ENCODE measurements at places on chromosomes 16 and 17.

DNA sequence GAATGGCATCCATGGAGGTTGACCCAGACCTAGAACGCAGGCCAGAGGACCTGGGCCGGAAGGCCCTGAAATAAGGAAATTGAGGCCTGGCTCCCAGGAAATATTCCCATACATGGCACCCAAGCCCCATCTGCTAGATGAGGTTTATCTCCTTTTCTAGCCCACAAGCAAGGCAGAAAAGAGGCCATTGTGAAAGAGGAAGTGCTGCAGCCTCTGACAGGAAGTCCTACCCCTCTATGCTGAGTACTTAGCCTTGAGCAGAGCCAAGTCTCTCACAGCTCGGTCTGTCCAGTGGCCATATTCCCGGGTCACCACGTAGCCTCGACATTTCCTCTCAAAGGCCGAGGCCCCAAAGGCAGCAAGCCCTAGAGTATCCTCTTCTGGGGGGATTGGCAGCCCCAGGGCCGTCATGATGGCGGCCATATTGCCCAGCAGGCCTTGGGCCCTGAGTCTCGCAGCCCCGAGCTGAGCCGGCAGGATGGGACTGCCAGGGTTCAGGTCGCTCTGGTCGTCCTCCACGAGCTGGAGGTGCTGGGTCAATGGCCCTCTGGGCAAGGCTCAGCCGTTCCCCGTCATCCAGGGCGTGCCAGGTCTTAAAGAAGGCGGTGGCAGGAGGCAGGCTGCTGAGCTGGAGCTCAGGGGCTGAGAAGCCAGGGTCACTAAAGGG is 7.8 kb downstream of the CTF1 start:
- no peak for DNase-seq

- DNase-seq: no peak
Observed at GRCh38 chr17:81287741-81288430, 7.2 kb downstream of the SLC38A10 start.

DNA sequence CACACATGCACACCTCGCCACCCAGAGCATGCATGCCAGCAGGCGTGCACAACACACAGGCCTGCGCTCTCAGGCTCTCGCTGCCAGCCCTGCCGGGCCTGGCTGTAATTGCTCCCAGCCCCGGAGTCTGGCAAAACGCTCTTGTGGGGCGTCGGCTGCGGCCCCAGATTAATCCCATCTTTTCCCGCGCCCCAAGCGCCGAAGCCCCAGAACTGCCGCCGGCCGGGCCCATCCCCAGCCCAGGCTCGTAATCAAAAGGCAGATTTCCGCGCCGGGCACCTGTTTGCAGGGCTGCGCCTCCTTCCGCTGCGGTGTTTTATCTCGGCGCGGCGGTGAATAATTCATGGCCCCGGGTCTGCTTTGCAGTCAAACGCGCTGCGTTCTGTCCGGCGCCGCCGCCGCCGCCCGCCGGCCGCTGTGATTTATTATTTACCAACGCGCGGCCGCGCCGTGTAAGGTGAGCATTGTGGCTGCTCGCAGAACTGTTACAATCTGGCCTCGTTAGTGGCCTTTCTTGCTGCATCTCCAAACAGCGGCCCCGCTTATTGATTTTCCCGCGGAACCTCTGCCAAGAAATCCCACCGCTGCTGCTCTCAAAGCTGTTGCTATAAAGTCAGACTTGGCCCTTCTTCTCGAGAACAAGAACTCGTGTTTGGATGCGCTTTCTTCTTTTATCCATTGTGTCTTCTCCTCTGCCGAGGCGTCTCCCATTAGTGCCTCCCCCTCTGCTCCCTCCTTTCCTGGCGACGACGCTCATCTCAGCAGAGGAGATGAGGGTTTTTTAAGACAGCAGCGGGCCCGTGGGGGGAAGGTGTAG is 126.1 kb downstream of the IRX5 start:
- DNase-seq: peak; percentile 16

DNA sequence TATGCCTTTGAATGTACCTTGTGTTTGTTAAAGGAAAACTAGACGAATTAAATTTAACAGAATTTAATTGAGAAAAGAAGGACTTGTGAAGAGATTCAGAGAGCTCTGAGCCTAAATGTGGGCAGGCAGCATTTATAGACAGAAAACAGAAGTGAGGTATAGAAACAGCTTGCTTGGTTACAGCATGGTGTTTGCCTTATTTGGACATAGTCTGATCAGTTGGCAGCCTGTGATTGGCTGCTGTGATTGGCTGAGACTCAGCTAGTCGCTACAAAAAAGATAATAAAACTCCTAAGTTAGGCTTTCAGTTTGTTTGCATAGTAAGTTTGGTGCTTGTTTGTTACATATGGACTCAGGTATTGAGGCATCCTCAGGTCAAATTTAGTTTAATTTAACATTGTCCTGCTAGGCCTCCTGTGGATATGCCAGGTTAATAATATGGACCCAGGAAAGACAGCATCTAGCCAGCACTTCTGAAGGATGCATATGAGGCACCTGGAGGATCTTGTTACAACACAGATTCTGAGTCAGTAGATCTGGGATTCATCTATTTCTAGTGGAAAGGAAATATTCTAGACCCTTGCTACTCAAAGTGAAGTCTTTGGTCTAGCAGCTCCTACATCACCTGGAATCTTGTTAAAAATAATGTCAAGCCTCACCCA is 43.4 kb downstream of the SLFN5 start:
- no peak for DNase-seq

DNA sequence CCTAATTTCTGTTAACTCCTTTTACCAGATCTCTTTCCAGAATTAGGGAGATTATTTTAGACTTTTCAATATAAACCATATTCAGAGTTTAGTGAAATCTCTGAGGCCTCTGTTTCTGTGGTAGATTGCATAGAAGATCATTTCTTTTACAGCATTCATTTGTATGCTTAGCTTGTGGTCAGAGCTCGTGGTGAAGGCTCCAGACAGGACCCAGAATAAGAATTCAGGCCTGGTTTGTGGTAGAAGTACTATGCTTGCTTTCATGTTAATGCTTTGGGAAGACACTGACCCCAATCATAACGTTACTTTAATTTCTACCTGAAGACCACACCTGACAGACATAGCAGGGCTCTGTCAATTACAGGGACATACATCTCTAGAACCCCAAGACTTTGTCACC is 258.1 kb downstream of the FTO start:
- DNase-seq: no peak

DNA sequence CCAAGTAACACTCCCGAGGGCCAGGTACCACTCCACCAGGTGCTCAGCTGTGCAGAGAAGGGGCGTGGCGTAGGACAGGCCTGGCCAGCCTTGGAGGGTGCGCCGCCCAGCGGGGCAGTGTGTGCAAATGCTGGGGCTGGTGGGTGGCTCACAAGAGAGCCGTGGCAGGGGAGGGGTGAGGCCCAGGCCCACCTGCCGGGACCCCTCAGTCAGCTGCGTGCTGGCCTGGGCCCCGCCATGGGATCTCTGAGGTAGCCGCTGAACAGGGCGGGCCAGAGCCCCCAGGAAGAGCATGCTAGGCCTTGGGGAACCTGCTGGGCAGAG is 8.8 kb downstream of the TPSG1 start:
- DNase-seq: no peak

DNA sequence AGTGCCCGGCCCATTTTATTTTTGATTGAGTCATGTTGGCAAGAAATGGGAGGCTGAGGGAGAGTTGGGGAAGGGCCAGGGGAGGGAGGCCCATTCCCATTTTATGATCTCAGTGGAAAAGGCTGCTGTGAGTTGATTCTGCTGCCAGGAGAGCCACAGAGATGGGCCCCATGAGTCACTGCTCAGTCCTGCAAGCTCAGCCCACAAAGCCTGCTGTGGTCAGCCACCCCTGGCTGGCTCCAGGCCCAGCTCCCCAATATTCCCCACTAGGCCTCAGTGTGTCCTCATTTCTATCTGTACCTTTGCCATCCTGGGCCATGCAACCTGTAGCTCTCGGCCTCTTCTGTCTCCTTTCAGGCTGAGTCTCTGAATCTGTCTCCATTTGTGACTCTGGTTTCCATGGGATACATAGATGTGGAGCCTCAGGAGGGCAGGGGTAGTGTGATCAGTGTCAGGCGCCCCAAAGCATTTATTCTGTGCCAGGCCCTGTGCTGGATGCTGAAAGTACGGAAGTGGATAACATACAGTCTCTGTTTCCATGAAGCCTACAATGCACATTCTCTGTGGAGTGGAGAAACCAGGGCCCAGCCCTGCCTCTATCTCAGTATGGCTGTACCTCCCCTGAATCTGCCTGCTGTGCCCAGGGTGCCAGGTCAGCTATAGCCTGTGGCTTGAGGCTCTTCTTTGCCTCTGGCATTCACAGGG is 1.9 kb upstream of the PLEKHG4 start:
- no peak for DNase-seq

GRCh38 chr16:6246266-6246665 is 1086.4 kb upstream of the RBFOX1 start:
- DNase-seq: no peak

DNA sequence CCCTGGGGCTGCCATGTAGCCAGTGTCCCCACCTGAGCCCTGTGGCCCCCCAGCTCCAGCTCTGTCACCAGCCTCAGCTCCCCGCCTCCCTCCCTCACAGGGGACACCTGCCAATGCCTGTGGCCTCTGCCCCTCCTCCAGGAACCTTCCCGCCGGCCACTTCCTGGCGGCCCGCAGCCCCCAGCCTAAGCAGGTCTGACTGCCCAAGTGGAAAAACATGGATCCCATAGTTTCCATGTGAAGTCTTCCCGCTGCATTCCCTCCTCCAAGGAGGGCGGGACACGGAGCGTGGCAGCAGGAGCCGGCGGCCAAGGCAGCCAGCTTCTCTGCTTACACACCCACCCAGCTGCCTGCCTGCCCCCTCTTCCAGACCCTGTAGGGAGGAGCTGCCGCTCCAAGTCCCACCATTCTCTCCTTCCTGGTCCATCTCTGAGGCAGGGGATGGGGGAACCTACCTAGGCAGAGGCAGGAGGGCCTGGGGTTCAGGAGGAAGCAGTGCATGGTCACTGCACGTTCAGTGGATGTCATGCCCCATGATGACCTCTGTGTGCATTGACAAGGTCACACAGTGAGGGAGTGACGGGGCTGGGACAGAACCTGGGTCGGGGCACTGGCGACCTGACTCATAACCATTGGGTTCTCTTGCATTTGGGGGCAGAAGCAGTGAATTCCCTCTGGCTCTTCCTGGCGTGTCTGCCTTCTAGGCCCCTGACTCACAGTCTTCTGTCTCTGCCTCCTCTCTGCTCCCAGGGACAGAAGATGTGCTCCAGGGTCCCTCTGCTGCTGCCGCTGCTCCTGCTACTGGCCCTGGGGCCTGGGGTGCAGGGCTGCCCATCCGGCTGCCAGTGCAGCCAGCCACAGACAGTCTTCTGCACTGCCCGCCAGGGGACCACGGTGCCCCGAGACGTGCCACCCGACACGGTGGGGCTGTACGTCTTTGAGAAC is 8.7 kb downstream of the VASN start:
- no peak for DNase-seq

DNA sequence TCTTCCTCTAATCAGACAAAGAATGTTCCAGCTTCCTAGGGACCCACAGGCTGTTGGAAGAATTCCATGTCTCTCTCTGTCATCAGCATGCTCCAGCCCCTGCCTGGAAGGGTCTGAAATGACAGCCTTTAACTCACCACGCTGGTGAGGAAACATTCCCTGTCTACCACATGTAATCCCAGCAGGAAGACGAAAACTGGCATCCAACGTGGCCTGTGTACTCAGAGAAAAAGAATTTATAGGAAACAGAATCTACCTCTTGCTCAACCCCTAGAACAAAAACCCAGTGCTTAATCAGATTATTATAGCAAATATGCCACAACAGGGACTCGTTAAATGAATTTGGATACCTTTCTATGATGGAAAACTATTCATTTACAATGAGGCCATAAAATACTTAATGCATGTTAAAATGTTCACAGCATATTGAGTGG is 147.3 kb upstream of the FOXF1 start:
- no peak for DNase-seq

GRCh38 chr16:57482845-57483545 is 3.3 kb downstream of the DOK4 start:
- DNase-seq: no peak

DNA sequence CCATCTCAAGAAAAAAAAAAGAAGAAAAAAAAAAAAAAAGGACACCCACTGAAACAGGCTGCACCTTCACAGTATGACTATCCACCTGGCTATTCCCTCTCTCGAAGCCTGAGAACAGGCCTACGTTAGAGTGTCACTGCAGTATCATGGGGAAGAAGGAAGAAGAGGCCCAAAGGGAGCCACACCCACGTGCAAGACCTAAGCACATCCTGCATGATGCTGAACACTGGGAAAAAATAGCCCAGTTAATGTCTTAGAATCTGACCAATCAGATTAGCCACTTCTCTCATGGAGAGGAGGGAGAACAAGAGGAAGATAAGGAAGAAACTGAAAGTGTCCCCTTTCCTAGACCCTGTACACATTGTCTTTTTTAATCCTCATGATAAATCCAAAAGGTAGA is 19.5 kb upstream of the MED13 start:
- no peak for DNase-seq

GRCh38 chr16:74291577-74292208 is 4.9 kb upstream of the PSMD7 start:
- DNase-seq: no peak

- DNase-seq: no peak
Observed at GRCh38 chr16:81189100-81189664, 49.3 kb upstream of the BCO1 start.

- no peak for DNase-seq
Observed at GRCh38 chr16:66619534-66620428, 15.3 kb downstream of the CMTM3 start.

GRCh38 chr17:81652906-81653771 is 3.2 kb downstream of the PDE6G start:
- DNase-seq: no peak

- no peak for DNase-seq
Observed at GRCh38 chr16:74724820-74725549, 24.3 kb upstream of the MLKL start.

DNA sequence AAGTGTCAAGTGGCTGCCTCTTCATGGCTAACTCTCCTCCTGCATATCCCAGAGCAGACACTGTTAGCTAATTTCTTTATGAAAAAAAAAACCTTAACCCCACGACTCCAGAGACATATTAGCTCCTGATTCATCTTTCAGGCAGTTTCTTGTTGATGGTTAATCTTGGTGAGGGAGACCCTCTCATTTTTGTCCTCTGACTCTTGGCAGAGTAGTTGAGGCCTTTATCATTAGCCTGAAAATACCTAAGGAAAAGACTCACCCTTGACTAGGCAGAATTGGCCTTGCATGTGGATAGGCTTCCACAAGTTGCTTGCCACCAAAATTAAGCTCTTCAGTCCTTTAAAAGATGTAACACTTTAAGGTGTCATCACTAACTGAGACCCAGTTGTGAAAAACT is 4.0 kb downstream of the CRYBA1 start:
- DNase-seq: no peak

DNA sequence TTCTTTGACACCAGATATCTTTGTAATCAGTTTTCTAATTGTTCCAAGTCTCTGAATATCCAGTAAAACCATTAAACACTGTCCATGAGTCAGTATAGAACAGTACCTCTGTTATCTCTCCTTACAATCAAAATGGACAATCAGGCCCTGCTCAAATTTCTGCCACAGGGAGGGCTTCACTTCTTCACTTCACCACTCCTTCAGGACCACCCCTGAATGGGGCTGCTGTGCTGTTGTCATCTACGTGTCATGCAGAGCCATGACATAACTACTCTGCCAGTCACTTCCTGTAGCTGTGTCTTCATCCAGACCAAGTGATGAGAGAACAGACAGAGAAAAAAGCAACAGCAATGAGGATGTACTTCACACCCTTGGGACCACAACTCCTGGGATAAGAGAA is 116.9 kb downstream of the TANC2 start:
- no peak for DNase-seq

All from NCI-H510A treated with DMSO at 0.1 percent for 48 hours (cell line).